Frontal cortex (tissue), 4 donors: ENCODE measurements at places on chromosomes 2 and 18. TPM values are rescaled to one million over a fixed set of nuclear protein-coding genes. Genes with fewer than 3 reads are reported as not detected.

- DNase-seq = no peak
These were observed 28.6 kb upstream of the CTAGE1 start for GRCh38 chr18:22446325-22446724.

DNA sequence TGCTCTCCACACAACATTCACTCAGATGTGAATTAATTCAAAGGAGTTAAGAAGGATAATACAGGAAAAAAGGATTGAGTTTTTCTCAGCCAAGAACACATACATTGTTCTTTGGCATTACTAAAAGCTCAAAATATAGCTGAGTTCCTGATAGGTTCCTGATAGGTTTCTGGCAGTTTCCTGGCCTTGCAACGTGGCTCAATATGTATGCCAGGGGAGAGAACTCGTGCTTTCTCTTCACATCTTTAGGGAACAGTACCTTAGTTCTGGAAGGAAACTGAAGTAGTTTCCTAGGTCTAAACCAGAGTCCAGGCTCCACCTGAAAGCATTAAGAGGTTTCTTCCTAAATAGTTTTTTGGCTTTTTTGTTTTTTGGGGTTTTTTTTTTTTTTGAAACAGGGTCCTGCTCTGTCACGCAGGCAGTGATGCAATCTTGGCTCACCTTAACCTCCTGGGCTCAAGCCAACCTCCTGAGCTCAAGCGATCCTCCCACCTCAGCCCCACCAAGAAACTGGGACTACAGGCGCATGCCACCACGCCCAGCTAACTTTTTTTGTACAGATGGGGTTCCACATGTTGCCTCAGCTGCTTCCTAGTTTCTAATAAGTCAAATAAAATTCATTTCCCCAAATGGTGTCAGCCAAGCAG, 42.8 kb downstream of the ESCO1 start:
- no peak for DNase-seq

- DNase-seq = no peak
These were observed 25.2 kb upstream of the CASP10 start for GRCh38 chr2:201157694-201158093.

- no peak for DNase-seq
These were observed 33.0 kb downstream of the SP140L start for GRCh38 chr2:230360028-230360427.

DNA sequence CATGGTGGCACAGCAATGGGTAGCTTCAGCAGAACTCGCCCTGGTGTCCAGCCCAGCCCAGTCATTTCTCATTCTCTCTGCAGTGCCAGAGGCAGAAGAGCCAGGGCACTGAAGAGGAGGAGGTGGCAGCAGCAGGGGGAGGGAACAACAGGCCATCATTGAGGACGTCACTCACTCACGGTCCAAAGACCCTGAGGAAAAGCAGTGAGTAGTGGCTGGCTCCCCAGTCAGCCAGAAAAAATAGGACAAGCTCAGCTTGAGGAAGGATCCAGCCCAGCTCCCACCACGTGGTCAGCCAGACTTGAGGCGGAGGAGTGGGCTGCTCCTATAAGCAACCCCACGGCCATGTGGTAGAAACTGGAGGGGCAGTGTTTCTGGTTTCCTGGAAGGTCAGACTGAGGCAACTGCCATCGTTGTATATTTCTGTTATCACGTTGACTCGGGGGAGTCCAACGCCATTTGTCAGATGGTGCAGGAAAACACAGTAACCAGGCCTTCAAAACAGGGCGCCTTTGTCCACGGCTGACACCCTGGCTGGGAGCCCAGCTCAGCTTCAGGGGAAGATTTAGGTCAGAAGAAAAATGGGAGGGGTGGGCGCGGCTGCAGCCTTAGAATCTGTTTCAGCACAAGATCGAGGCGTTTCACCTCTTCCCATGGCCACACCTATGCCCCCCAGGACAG, 19.0 kb upstream of the TMEM247 start:
- no peak for DNase-seq

DNA sequence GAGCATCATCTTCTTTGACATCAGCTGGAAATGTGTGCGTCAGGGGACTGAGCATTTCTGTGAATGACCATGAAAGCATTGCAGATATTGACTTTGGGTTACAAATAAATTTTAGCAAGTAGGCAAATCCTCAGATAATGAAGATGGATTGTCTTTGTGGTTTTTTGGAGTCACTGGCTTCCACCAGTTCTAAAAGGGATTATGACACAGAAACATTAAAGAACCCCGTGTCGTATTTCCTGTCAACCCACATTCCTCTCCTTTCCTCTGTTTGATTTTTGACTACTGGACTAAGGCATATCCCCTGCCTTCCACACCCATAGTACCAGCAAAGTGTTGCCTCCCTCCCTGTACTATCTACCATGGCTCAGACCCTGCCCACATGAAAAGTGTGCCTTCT, 268.1 kb downstream of the MYO3B start:
- no peak for DNase-seq

- no peak for DNase-seq
These were observed 72.1 kb upstream of the MYL1 start for GRCh38 chr2:210387074-210387473.

DNA sequence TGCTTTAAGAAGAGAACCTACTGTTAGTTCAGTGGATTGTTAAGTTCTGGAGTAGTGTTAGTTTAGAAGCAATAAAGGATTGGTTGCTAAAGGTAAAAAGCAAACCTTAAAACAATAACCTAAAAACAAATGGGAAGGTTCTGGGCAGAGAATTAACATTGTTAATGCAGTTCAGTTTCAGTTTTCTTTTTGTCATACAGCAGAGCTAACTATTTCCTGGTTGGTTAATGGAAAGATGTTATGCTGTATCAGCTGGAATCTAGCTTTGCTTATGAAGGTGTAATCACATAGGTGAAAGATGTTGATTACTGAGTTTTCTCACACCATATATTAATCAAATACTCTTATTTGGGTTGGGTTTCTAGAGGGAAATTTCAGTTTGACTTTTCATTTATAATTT, 23.8 kb downstream of the SMAD4 start:
- no peak for DNase-seq

DNA sequence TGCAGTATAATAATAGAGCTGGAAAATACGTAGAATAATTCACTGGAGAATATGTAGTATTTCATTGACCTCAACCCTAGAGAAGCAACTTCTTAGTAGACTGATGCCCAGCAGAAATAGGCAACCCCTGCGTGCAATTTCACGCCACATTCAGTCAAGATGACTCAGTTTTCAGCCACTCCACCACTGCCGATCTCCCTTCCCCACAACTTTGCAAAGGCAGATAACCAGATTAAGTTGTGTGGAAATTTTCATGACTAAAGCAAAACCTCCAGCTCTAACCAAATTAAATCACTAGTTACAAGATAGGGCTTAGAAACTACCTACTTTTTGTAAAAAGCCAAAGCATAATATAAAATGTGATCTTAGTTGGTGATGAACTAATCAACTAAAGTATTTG, 63.3 kb upstream of the STK17B start:
- no peak for DNase-seq

DNA sequence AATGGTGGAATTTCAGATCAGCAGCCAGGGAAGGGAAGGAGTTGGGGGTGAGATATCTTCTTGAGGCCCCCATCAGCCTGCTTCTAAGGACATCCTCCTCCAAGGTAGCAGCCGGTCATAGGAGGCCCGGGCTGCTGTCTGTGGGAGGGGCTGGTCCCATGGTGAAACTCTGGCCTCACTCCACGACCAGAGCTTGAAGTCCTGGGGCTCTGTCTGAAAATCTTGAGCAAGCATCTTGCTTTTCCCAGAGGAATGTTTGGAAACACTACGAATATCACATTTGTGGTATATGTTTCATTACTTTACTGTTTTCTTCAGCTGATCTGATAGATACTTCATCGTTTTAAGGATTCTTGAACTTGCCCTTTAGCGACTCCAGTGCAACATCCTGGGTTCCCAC, 103.7 kb downstream of the CTAGE1 start:
- no peak for DNase-seq

GRCh38 chr2:120013597-120014223, 833 bp downstream of the EPB41L5 start:
- DNase-seq = no peak

- no peak for DNase-seq
These were observed 75.2 kb downstream of the ACVR1 start for GRCh38 chr2:157800838-157801495.

DNA sequence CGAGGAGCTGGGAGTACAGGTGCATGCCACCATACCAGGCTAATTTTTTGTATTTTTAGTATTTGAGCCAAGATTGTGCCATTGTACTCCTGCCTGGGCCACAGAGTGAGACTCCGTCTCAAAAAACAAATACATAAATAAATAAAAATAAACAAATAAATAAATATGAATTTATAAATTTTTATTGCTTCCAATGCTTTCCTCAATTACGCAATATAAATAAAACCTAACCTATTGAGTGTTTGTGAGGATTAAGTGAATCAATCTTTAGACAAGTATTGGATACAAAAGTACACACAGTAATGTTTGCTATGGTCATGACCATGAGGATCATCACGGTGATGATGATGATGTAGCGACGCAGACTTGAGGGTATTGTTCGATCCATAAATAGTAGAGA, 257.4 kb downstream of the ASXL3 start:
- no peak for DNase-seq

DNA sequence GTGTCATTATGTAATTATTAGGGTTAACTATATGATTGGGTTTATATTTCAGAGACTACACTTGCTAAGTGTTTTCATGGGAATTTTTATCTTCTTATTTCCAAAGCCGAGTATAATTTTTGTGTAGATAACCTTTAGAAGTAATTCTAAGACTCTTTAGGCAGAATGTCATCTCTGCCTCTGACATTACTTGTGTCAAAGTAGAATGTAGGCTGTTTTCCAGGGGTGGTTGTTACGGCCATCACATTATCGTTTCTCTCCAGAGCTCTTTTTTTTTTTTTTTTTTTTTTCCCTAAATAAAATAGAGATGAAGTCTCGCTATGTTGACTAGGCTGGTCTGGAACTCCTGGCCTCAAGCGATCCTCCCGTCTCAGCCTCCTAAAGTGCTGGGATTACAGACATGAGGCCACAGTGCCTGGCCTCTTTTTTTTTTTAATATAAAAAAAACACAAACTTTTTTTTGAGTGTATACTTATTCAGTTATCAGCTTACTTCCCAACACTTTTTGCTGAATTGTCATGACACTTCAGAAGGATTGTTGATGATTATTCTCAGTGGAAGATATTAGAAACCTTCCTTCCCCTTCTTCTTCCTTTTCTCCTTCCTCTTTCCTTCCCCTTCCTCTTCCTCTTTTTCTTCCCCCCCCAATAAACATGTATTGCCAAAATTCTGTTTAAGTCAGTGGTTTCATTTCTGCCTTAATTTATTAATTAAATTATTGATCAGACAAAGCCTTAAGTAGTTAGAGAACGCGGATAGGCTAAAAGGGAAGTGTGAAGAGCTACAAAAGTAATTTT, 2.3 kb downstream of the PIKFYVE start:
- DNase-seq = no peak

DNA sequence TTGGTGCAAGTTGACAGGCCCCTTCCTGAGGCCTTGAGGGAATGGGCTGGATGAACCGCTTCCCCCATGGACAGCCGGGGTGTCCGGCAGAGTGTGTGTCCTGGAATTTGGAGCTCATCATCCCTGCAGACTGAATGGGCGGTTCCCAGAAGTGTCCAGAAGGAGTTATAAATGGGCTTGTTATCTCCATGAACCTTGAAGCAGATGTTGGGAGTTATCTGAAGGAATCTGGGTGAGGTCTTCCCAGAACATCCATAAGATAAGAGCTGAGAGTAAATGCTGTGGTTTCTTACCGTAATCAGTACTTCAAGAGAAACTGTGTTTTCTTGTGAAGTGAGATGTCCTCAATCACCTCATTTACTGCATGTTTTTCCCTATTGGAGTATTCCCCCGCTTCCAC, 21.1 kb downstream of the PLB1 start:
- no peak for DNase-seq

GRCh38 chr18:68897286-68897685, 99.4 kb downstream of the CCDC102B start:
- DNase-seq = no peak

GRCh38 chr2:60554646-60555065, 1.2 kb upstream of the BCL11A start:
- no peak for DNase-seq

GRCh38 chr2:33395655-33396249, 80.7 kb upstream of the RASGRP3 start:
- no peak for DNase-seq

DNA sequence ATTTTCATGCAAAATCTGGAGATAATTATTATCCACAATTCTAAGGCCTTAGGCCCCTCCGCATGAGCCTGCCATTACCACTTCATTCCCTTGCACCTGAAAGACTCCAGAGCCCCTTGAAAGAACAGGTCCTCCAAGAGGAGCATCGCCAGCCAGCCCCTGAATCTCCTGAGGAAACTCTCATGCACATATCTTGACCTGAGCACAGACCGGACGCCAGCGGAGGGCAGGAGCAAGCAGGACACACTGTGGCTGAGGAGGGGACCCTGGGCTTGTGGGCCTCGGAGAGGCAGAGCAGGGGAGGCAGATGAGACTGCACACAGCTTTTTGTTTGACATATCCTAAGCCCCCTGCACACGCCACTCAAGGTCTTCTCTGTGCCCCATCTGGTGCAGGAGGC, 13.6 kb upstream of the ADNP2 start:
- DNase-seq = no peak

GRCh38 chr2:195674491-195675221, 17.6 kb downstream of the SLC39A10 start:
- DNase-seq = no peak

- DNase-seq = no peak
These were observed 65.4 kb downstream of the EPAS1 start for GRCh38 chr2:46362667-46363012.

DNA sequence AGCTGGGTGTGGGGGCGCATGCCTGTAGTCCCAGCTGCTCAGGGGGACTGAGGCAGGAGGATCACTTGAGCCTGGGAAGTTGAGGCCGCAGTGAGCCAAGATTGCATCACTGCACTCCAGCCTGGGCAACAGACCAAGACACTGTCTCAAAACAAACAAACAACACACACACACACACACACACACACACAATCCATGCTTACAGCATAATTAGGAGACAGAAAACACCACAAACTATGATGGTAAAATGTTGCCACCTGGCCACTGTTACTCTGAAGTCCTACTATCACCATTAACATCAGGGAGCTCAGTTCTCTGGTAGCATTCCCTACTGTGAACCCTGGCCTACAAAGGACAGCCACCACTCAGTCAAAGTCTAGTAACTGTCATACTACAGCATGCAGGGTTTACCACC, 18.3 kb downstream of the DNPEP start:
- DNase-seq = no peak

SLC20A1 gene
- total RNA-seq = 21.6 TPM

OR6B2 gene
- not detected for total RNA-seq

SH3BP4 gene
- total RNA-seq = 6.5 TPM

CNDP1 gene
- under 0.01 TPM for total RNA-seq

SP9 gene
- 7.7 TPM for total RNA-seq

CAPN10 gene
- 30.6 TPM for total RNA-seq

MBD5 gene
- 29.3 TPM for total RNA-seq

SLC5A7 gene
- total RNA-seq = 1.6 TPM

POTEI gene
- total RNA-seq = under 0.01 TPM

POTEF gene
- not detected for total RNA-seq

CCDC68 gene
- 1.2 TPM for total RNA-seq

POMC gene
- total RNA-seq = 1.2 TPM

SERPINB10 gene
- total RNA-seq = 0.41 TPM

FN1 gene
- total RNA-seq = 99.9 TPM

HOXD12 gene
- not detected for total RNA-seq
